Activated CD8-positive, alpha-beta memory T cell treated with anti-CD3 and anti-CD28 coated beads for 1 hour (primary cell): ENCODE measurements at places on chromosomes 6 and 20.

DNA sequence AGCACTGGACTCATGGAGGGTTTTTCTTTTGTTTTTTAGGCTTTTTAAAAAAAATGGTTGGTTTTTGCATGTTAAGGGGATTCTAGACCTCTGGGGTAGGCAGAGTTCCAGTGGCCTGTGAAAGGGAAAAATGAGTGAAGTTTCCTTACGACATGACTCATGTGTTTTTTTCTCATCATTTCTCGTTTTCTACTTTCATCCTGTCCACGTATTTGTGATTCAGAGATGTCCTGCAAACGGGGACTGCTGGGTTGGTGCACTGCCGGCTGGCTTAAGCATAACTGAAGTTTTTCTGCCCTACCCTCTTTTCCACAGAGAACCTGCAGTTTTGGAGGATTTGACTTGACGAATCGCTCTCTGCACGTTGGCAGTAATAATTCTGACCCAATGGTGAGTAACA is 182.3 kb downstream of the SASH1 start:
- no peak for DNase-seq

DNA sequence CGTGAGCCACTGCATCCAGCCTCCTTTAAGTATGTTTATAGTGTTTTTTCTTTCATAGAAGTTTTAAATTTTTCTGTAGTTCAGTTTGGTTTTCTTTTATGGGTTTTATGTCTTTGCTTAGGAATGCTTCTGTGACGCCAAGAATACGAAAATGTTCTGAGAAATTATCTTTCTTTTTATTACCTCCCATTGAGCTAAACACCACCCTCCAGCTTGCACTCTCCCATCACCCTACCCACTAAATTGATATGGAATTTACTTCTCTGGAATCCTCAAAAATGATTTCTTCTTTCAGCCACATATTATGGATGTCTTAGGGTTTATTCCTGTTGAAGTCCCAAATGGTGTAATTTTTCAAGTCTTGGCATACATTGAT is 38.1 kb downstream of the JARID2 start:
- no peak for DNase-seq

- DNase-seq = no peak
Observed at GRCh38 chr6:125083684-125083990, 69.9 kb upstream of the TPD52L1 start.

DNA sequence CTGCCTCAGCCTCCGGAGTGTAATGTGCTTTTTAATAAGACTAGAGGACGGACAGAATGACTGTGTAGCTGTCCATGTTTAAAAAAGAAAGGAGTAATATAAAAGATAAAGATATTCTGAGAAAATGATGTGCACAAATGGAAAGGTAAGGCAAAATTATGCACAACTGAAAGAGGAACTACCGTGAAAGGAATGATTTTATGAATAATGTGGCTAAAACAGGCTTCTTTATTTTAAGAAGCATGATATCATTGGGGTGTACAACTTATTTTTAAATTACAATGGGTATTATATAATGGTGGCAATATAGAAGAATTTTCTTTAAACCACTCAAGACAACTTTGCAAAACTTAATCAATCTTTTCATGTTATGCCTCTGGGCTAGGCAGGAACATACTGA is 78.1 kb downstream of the FIG4 start:
- DNase-seq = no peak

DNA sequence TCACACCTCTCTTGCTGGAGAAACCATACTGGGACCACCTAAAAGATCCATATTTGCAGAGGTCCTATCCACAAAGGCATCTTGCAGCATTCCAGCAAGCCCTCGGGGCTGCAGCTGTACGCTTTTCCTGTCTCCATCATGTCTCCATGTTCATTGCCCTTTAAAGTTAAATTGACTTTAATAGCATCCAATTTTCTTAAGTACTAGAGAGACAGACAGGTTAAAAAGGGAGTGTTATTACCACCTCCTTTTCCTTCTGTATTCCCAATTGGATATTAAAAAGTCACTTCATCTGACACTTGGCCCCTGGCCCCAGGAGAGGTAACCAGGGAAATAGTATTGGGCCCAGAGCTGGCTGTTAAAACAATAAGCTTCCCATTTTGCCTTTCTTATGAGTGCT is 178.6 kb downstream of the UNC5CL start:
- no peak for DNase-seq

DNA sequence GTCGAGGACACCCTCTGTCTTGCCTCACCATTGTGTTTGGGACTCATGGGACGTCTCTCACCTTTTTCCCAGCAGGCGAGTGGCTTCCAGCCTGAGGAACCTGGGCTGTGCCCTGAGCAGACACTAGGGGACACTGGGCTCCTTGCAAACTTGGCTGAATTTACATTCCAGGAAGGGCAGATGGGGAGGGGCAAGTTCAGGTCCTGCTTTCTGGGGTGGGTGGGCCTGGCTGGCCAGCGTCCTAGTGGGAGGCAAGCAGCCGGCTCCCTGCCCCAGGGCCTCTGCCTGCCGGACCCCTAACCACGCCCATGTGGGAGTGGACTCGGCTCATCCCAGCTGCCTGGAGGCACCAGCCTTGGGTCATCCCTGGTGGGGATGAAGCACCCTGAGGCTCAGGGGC is 48.2 kb upstream of the MLN start:
- no peak for DNase-seq

GRCh38 chr6:129908356-129908755 is 47.2 kb upstream of the TMEM244 start:
- no peak for DNase-seq

DNA sequence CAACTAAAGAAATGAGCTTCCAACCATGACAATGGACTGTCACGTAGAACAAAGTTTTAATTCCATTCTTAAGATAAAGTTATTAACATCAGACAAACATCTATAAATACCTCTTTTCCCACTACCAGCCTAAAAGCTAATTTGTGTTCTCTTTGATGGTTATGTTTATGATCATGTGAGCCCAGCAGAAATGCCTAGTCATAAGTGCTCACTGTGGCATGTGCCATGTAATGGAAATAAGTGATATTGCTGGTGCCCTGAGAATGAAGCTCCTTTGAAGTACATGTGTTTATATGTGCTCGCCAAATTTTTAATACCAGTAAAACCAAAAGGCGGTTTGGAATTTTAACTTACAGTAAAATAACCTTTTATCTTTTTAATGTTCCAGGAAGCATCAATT is 205.8 kb downstream of the ISM1 start:
- no peak for DNase-seq

- DNase-seq = no peak
Observed at GRCh38 chr6:156795825-156796224, 18.6 kb downstream of the ARID1B start.

DNA sequence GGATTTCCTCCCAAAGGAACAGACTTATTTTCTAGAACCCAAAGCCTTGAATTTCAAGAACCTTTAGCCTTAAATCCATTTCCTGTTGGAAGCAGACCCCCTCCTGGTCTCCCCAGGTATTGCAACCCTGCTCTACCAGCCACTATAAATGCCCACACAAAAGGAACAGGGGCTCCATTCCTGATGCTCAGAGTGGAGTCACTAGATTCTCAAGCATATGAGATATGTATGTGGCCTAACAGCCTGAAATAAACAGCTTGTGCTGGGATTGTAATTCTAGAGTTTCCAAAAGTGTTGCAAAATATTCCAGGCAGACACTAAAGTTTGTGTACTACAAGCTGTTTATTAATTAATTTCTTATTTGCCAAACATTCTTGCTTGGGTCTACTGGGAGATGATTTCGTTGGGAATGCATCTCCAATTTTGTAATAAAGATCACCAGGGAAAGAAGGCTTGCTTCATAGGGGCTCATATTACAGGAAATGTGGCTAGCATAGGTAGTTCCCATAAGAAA is 44.8 kb downstream of the RIPOR3 start:
- no peak for DNase-seq

GRCh38 chr20:62999580-62999979 is 7.2 kb downstream of the BHLHE23 start:
- no peak for DNase-seq

- no peak for DNase-seq
Observed at GRCh38 chr6:30357678-30358540, 13.0 kb downstream of the RPP21 start.

DNA sequence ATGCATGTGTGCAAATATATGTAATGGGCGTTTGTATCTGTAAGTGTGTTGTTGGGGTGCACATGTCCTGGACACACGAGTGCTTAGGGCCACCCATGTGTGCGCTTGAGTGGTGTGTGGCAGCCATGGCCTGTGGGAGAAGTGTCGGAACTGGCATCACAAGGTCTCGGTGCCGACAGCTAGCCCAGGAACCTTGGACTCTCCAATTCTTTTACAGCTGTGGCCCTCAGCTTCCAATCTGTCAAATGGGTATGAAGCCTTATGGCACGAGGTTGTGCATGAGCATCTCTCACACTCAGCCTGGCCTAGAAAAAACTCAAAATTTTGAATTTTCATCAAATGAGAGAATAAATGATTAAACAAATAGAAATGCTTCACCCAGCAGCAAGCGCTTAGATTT is 42.0 kb downstream of the SPDEF start:
- DNase-seq = no peak

- DNase-seq = no peak
Observed at GRCh38 chr20:57683287-57683686, 26.5 kb downstream of the PMEPA1 start.

GRCh38 chr6:22062807-22063408 is 233.9 kb downstream of the PRL start:
- DNase-seq = peak; percentile 36

DNA sequence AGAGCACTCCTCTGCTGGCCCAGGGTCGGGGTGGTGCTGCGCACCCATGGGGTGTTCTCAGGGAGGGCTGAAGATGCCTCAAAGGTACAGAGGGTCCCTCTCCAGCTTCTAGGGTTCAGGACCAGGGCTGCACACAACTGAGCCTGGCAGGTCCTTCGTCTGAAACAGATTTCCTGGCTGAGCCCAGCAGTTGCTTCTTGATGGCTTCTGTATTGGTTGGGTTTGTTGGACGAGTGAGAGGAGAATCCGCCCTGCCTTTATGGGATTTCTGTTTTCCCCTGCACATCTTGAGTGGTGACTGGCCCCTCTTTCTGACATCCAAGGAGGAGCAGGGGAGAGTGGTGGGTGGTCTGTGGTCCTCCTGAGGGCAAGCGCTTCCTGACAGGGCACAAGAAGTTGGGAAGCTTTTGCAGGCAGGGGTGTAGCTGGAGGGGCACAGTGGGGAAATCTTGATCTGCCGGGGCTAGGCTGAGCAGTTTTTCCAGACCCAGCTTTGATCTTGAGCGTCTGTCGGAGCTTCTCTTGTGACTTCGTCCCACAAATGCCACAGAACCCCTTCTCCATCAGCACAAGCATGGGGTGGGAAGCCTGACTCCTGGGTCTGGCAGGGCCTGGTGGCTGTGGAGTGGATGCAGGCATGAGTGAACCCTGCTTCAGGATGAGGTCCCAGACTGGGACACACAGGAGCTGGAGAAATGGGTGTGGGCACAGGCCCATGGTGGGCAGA is 116.5 kb downstream of the SYNDIG1 start:
- DNase-seq = no peak

DNA sequence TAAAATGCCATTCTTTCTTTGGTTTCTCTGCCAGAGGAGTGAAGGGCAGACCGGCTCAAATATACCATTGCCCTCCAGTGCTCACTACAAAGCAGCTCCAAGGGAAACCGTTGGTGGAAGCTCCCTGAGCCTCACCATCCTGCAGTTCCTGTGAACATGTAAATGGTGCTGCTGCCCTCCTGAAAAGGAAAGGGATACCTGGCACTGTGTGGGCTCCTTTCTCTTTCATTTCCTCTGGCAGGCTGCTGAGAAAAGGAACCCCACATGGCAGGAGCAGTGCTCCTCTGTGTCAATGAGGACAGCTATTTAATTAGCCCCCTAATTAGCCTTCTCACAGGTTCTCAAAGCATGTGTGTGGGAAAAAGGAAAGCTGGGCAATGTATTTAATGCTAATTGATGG is 142.5 kb downstream of the KLHL32 start:
- DNase-seq = no peak

DNA sequence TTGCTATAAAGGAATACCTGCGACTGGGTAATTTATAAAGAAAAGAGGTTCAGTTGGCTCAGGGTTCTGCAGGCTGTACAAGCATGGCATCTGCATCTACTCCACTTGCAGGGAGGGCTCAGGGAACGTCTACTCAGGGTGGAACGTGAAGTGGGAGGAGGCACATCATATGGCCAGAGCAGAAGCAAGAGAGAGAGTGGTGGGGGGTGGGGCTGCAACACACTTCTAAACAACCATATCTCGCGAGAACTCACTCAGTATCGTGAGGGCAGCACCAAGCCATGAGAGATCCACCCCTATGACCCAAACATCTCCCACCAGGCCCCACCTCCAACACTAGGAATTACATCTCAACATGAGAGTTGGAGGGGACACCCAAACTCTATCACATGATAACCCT is 109.8 kb upstream of the SCAF8 start:
- DNase-seq = no peak

GRCh38 chr6:113630738-113631535 is 226.2 kb upstream of the MARCKS start:
- no peak for DNase-seq

- DNase-seq = no peak
Observed at GRCh38 chr6:30127238-30128093, 8.5 kb upstream of the TRIM40 start.

- DNase-seq = no peak
Observed at GRCh38 chr6:114142258-114142657, 171.3 kb upstream of the HDAC2 start.

DNA sequence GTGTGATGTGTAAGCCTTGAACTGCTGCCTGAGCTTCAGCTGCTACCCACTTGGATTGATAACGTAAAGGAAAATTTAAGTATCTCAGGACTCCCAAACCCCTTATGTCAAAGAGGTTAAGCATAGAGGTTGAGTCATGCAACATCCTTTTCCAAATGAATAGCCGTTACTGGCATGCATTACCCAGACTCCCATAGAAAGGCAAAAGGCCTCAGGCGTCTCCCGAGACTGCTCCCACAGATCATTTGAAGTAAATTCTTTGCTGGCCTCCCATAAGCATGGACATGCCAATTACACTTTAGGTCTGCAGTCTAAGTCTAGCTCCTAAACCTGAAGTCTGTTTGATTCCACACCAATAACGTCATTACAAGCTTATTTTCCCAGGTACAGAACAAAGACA is 14.7 kb downstream of the IPCEF1 start:
- no peak for DNase-seq

DNA sequence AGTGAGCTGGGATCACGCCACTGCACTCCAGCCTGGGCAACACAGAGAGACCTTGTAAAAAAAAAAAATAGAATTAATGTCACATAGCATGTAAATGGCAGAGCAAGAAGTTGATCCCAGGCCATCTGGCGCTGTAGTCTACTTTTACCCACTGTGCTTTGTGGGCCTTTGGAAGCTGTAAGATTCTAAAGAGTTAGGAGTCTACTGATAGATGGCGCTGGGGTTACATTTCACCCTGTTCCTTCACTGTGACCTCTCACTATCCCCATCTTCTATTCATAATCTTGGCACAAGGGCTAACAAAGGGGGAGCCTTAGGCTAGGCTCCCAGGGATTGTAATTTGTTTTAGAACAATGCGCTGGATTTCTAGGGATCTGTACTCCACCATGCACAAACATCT is 24.4 kb downstream of the SIRPD start:
- DNase-seq = no peak

DNA sequence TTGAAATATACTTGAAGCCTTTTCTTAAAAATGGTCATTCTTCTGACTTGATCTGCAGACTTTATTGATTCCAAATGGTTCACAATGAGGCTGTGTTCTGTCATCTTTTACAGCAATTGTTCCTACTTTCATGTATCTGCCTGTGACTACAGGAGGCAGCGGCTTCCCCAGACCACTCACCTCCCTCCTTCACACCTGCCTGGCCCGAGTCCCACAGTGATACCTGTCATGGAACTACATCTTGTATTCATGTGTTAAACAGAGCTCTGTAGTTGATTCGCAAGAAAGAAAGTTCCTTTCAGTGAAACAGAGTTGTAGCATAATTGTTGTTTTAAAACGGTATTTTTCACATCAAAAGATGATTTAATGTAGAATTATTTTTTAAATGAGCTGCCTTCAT is 673.5 kb upstream of the AGPAT4 start:
- no peak for DNase-seq
